Fibroblast of skin of left quadriceps (primary cell): ENCODE measurements at places on chromosomes 4 and X.
A peak's percentile ranks its signal among the peaks of the same experiment; 100 is the strongest.

DNA sequence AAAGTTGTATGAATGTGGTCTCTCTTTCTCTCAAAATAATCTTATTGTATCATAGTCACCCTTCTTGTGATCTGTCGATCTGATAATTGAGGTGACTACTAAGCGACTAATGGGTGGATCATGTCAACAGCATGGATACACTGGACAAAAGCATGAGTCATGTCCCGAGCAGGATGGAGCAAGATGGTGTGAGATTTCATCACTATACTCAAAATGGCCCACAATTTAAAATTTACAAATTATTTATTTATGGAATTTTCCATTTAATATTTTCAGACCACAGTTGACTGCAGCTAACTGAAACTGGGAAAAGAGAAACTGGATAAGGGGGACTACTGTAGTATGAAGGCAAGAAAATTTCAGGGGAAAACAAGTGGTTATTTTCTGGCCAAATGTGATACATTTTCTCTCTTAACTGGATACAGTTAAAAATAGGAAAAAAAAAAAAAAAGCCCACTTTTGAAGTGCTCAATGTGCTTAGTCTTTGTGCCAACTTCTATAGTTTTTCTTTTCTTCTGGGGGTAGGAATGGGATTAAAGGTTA is 25.3 kb downstream of the FAM241A start:
- peak; percentile 69 for DNase-seq

DNA sequence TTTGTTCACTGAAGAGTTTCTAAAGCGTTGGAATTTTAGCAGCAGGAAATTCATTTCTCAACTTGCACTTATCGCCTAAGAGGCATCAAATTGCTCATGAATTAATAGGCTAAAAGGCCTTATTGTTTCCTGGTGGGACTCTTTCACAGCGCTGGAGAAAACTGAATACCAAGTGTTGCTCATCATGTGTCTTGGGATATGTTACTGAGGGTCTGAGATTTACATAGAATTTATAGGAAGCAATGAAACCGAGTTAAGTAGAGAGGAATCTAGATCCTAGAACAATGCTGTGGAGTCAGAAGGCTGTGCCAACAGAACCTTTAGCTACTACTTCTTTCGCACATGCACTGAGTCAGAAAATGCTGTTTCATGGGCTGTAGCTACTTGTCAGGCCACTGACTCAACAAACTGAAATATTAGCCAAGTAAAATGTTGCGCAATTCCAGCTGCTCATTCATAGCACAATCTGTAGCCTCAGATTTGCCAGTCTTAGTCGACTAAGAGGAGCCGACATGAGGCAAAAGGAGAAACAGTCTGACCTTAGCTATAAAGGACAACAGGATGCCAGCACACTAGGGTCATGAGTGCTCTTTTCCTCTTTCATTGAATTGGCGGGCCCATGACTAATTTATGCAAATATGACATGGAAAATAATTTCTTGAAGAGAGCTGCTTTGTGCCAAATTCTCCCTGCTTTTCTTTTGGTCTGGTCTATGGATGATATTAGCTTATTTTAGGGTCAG is 35.9 kb upstream of the CXCL8 start:
- DNase-seq: peak; percentile 98

- no peak for DNase-seq
These were observed 3.3 kb downstream of the RIPPLY1 start for GRCh38 chrX:106899841-106900240.

- DNase-seq: peak; percentile 66
These were observed 162.8 kb downstream of the FBXO8 start for GRCh38 chr4:174120446-174121295.

GRCh38 chr4:38306482-38307071 is 346.4 kb downstream of the PTTG2 start:
- no peak for DNase-seq

GRCh38 chrX:100994352-100995281 is 25.1 kb downstream of the ARL13A start:
- DNase-seq: no peak

GRCh38 chrX:32155044-32155638 is 1056.2 kb downstream of the DMD start:
- no peak for DNase-seq

GRCh38 chr4:66946761-66947160 is 598.5 kb downstream of the CENPC start:
- DNase-seq: no peak

DNA sequence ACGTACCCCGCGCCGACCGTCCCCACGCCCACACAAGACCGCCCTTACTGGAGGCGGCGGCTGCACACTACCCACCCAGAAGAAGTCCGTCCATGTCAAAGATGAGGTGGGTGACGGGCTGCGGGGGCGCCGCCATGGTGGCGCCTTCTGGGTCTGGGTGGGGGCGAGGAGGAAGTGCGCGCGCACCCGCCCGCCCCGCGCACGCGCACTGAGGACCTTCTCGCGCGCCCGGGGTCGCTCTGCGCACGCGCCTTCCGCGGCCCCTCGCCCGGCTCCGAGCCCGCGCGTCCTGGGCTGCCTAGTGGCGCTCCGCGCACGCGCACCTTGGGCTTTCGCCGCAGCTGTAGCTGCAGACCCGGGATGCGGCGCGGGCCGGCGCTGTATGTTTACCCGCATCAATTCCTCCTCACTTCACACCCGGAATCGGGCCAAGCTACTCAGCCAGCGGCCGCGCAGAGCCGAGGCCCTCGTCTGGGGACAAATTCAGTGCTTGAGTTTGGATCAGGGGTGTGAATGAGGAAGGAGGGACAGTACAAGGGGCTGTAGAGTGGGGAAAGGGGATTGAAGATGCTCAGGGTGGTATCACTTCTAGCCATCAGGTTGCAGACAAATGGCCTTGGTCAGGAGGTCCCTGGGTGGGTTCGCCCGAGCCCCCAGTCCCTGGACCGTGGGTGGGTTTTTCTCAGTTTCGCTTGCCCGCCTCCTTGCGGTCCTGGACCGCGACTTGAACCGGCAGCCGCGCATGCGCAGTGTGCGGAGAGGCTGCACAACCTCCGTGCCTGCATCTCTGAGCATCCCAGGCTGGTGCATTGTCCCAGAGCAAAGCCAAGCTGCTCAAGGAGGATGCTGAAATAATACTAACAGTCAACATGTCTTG is at the start of gene PUDP:
TSS of gene PUDP (minus strand) at position 176 of the 877 bp plus-strand sequence. CDS start at position 136, 40 bp downstream.
- peak; percentile 53 for DNase-seq

DNA sequence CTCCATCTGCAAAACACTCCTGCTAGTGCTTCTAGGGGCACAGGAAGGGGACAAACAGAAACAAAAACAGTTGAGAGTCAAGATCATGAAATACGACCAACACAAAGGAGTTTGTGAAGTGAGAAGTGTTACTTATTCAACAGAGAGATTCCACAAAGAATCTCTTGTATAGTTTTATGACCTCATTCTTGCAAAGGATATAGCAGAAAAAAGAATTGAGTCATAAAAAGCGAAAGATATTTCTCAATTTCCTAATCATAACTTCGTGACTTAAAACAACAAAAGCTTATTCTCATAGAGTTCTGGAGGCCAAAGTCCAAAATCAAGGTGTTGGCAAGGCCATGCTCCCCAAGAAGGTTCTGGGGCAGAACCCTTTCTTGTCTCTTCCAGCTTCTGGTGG is 40.7 kb downstream of the TIGD4 start:
- no peak for DNase-seq

DNA sequence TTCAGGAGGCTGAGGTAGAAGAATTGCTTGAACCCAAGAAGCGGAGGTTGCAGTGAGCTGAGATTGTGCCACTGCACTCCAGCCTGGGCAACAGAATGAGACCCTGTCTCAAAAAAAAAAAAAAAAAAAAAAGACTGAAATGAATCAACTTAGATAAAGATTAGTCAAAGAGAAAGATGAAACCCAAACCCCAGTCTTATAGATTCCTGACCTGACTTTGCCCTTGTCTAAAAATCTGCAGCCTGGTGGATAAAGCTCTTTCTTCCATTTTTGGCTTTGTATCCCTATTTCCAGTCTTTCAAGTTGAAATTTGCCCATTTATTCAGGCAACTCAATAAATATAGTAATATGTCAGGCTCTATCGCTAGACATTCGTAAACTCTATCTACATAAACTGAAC is 39.3 kb upstream of the SPINK2 start:
- no peak for DNase-seq

- no peak for DNase-seq
These were observed 71.6 kb downstream of the PPARGC1A start for GRCh38 chr4:23818097-23818885.

DNA sequence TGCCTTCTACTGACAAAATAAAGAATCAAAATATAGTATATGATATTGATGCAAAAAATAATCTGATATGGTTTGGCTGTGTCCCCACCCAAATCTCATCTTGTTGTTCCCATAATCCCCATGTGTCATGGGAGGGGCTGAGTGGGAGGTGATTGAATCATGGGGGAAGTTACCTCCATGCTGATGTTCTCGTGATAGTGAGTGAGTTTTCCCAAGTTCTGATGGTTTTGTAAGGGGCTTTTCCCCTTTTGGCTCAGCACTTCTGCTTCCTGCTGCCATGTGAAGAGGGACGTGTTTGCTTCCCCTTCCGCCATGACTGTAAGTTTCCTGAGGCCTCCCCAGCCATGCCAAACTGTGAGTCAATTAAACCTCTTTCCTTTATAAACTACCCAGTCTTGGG is 70.2 kb downstream of the TMEM165 start:
- DNase-seq: no peak

DNA sequence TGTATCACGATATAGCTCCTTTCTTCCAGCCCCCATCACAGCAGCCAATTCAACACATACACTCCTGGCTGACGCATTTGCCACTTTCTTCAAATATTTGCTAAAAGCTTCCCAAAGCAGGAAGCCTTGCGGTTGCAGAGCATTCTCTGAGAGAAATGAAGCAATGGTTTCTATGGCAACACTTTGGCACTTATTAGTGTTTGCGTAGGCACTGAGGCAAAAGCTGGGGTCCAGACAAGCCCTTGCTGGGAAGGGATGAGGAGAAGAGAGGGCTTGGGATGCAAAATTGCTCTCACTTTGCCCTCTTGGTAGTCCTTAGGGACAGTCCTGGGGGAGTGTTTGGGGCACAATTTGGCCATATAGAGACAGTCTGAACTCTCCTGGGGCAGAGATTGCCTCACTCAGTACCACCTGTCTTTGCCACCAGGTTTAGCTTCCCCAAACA is 55.0 kb upstream of the PAK3 start:
- DNase-seq: peak; percentile 67

- DNase-seq: no peak
These were observed 33.8 kb downstream of the OTUD6A start for GRCh38 chrX:70096052-70096451.

DNA sequence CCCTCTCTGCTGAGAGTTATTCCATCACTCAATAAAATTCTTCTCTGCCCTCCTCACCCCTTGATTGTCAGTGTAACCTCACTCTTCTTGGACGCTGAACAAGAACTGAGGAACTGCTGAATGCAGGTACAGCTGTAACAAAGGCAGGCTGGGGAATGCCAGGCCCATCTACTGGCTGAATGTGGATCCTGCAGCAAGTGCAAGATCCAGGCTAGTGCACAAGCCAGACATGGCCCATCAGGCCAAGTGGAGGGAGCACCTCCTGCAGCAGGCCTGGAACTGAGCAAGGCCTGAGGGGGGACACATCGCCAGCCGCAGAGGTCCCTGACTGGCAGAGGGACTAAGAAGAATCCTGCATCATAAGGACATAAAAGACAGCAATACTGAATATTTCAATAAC is 411.8 kb upstream of the PCDH10 start:
- DNase-seq: no peak

GRCh38 chrX:48883729-48884128 is 13.8 kb downstream of the TIMM17B start:
- DNase-seq: no peak

- no peak for DNase-seq
These were observed 1303.7 kb upstream of the IGFBP7 start for GRCh38 chr4:58413849-58414248.

- no peak for DNase-seq
These were observed 158.4 kb downstream of the PDHA2 start for GRCh38 chr4:95998311-95998710.

DNA sequence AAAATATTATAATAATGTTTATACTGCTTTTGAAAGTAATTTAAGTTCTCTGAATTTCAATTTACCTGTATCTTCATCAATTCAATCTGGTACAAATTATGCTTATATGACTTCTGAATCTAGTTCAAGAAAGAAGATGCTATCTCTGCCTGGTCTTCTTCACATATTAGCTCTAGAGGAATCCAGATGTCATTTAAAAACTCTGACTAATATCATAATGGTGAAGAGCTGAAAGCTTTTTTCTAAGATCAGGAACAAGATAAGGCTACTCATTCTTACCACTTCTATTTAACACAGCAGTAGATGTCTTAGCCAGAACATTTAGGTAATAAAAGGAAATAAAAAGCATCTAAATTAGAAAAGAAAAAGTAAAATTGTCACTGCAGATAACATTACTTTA is 636.1 kb downstream of the ARAP2 start:
- DNase-seq: no peak

- DNase-seq: peak; percentile 19
These were observed 13.4 kb downstream of the ARHGEF6 start for GRCh38 chrX:136767104-136767941.

DNA sequence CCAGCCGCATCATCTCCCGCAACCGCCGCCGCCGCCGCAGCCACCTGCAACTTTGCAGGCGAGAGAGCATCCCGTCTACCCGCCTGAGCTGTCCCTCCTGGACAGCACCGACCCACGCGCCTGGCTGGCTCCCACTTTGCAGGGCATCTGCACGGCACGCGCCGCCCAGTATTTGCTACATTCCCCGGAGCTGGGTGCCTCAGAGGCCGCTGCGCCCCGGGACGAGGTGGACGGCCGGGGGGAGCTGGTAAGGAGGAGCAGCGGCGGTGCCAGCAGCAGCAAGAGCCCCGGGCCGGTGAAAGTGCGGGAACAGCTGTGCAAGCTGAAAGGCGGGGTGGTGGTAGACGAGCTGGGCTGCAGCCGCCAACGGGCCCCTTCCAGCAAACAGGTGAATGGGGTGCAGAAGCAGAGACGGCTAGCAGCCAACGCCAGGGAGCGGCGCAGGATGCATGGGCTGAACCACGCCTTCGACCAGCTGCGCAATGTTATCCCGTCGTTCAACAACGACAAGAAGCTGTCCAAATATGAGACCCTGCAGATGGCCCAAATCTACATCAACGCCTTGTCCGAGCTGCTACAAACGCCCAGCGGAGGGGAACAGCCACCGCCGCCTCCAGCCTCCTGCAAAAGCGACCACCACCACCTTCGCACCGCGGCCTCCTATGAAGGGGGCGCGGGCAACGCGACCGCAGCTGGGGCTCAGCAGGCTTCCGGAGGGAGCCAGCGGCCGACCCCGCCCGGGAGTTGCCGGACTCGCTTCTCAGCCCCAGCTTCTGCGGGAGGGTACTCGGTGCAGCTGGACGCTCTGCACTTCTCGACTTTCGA is 654 bp downstream of the ATOH1 start:
- DNase-seq: no peak

DNA sequence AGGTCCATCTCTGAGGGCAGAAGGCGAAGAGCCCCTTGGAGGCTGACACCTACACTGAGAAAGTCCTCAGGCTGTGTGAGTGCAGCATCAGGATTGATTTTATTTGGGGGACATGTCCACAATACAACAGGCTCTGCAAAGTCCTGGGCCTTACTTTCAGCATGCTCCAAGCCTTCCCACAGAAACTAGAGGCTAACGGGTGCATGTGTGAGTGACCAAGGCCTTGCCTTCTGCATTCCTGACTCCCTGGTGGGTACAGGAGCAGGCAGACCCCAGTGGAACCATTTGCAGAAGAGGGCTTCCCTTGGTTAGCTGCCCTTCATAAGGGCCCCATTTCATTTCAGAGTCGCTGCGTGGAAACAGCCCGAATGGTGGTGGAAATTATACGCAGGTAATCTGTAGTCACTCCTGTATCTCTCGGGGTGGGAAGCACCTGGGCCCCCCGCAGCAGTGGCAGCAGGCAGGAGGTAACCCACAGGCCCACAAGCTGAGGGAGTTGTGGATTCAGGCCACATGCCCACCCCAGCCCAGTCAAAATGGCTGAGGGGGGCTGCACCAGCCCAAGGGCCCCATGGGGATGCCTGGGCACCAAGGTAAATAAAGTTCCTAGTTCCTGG is 37.7 kb downstream of the NSG1 start:
- DNase-seq: no peak
